Activated CD8-positive, alpha-beta memory T cell treated with anti-CD3 and anti-CD28 coated beads, Interleukin-2, amount 10 ng/mL, durations not matched to agents 7 days and 5 days (primary cell): ENCODE measurements at places on chromosomes 6 and 20. TPM values are rescaled to one million over a fixed set of nuclear protein-coding genes. Genes with fewer than 3 reads are reported as not detected.

GRCh38 chr6:125598422-125598821 lies 151.0 kb upstream of the HEY2 start:
- no peaks in the 10 kb centered on the region for H3K36me3 ChIP-seq
- no peak overlapping the region for H3K4me3 ChIP-seq
- H3K27me3 ChIP-seq = peaks cover 11% of the 10 kb centered on the region

Gene ADGRF5
- total RNA-seq = not detected

Gene RIPPLY2
- total RNA-seq = not detected

Gene CHMP4B
- 79.4 TPM for total RNA-seq

Gene REV3L
- 24.3 TPM for total RNA-seq

- no peaks in the 10 kb centered on the region for H3K36me3 ChIP-seq
- no peak overlapping the region for H3K4me3 ChIP-seq
- H3K27me3 ChIP-seq = peaks cover 27% of the 10 kb centered on the region
- H3K27ac ChIP-seq = no peak overlapping the region
- no peak for DNase-seq
Measured at GRCh38 chr6:144878577-144878976, 593.4 kb downstream of the UTRN start.

DNA sequence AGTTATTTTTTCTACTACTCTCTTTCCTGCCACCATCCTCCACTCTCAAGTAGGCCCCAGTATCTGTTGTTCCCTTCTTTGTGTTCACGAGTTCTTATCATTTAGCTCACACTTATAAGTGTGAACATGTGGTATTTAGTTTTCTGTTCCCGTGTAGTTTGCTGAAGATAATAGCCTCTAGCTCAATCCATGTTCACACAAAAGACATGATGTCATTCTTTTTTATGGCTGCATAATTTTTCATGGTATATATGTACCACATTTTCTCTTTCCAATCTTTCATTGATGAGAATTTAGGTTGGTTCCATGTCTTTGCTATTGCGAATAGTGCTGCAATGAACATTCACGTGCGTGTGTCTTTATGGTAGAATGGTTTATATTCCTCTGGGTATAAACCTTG lies 237.9 kb upstream of the FERMT1 start:
- H3K27me3 ChIP-seq = no peaks in the 10 kb centered on the region
- DNase-seq = no peak
- no peak overlapping the region for H3K4me3 ChIP-seq
- H3K4me1 ChIP-seq = no peaks in the 10 kb centered on the region

DNA sequence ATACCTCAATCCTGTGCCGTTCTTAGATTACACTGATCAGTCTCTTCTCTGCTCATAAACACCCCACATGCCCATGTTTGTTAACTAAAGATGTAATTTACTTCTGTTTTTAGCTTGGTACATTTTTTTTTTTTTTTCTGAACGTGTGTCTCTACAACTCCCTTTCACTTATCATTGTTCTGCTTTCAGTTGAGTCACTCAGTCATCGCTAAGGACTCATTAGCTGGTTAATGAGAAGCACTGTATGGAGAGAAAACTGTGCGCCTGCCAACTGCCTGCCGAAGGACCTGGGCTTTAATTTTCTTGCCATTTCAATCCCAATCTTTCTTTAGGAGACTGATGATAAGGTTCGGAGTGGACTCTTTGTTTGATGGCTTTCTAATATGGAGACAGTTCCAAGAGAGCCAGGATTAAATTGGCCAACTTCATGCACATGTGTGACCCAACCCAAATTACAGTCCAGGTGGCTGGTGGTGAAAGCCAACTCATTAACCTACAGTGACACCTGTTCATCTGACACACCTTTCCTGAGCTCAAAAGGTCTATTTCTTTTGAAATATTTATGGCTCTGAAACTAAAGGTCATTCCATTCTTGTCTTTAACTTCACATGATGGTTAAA lies 334.1 kb downstream of the BCKDHB start:
- no peak for DNase-seq
- no peak overlapping the region for H3K4me3 ChIP-seq
- H3K27ac ChIP-seq = no peak overlapping the region
- H3K4me1 ChIP-seq = no peaks in the 10 kb centered on the region
- no peaks in the 10 kb centered on the region for H3K36me3 ChIP-seq
- no peaks in the 10 kb centered on the region for H3K27me3 ChIP-seq

Gene BPIFA1
- not detected for total RNA-seq

Gene DEF6
- 194 TPM for total RNA-seq

Gene GMPR
- total RNA-seq = 11.8 TPM

Gene CASS4
- 10.9 TPM for total RNA-seq
